ENCODE measurements at places on chromosomes 2 and 18.
A peak's percentile ranks its signal among the peaks of the same experiment; 100 is the strongest.

DNA sequence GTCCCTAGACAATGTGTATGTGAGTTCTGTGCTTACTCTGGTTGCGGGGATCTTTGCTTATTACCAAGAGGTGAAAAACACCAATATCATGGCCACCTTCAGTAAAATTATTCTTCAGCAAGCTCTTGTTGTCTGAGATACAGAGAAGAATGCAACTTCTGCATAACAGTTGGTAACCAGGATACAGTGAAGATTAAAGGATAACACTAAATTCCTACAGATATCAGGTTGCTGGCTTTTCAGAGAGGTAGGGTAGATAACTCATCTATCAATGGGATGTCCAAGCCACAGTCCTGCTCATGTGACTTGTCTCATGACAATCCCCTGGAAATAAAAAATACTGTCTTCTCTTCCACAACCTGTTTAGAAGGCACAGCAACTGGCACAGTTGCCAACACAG lies 308.5 kb downstream of the TNS1 start:
- no peak for DNase-seq

- DNase-seq = no peak
Observed at GRCh38 chr18:36589857-36590543, 238.8 kb downstream of the TPGS2 start.

GRCh38 chr18:64365106-64365505 lies 216.2 kb upstream of the LINC00305 start:
- no peak for DNase-seq

DNA sequence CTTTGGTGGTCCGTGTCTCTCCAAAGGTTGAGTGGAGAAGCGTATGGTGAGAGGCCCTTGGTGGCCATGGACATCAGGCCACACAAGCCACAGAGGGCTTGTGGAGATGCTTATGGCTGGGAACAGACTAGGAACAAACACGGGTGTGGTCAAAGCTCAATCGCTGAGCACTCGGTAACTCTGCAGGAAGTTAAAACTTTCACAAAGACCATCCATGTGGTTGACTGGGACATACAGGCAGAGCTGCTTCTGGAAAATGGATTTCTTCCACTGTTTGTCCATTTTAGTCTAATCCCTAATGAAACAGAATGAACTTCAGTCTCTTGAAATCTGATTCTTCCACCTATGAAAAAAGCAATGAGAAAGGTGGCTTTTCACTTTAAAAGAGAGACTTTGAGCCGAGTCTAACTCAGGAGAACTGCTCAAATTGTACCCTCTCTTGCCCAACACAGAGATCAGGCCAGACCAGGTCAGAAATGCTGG lies 17.7 kb downstream of the GDF7 start:
- DNase-seq = no peak

DNA sequence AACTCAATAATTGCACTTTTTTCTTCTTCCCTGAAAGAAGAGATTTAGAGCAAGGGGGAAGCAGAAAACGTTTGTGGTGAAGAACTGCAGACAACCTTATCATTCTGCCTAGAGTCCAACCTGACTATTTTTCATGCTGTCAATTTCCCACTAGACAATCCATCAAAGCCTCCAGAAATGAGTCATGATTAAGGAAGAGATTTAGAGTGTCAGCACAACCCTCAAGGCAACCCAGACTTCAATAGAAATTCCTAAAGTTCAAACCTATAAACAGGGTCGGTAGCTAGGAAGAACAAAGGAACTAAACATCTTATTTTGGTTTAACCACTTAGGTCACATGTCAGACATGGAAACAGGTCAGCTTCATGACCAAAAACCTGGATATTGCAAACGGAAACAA lies 86.9 kb downstream of the SLC25A12 start:
- DNase-seq = no peak

- no peak for DNase-seq
Observed at GRCh38 chr18:22987547-22988189, 54.5 kb downstream of the RBBP8 start.

GRCh38 chr2:199875400-199875799 lies 24.4 kb upstream of the FTCDNL1 start:
- DNase-seq = no peak

DNA sequence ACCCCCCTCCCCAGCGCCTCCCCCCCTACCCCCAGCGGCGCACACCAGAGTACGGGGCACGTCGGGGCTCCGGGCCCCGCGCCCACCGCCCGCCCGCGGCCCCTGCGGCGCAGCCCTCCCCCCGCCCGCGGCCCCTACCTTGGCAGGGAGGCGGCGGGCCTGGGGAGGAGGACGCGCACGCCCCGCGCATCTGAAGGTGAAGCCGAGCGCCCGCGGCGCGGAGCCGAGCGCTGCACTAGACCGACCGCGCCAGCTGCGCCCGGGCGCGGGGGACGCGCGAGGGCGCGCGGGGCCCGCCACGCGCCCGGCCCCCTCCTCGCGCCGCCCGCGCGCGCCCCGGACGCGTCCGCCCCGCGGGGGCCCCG lies at the start of gene ZNF516:
ZNF516 (minus strand) TSS at position 237 of the 365 bp plus-strand sequence. CDS start 52,188 bp downstream, outside the sequence.
- peak; percentile 53 for DNase-seq
